ENCODE measurements at places on chromosomes 3 and 15.

GRCh38 chr3:48178072-48178471 is 10.1 kb downstream of the CDC25A start:
- no peak for DNase-seq

DNA sequence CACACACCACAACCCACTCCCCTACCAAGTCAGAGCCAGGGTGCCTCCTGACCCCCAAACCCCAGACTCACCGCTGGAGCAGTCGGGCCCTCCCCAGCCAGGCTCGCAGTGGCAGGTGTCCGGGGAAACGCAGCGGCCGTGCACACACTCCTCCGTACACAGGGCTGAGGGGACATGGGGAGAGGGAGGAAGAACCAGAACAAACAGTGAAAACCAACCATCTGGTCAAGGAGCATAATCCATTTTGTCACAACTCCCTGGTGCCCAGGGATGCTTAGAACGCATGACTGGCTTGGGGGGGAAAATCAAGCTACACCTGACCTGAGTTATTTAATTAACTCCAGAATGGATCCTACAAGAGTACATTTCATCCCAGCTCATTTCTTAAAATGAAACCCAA is 159.2 kb downstream of the MEGF11 start:
- DNase-seq, result no peak

GRCh38 chr15:37031198-37031597 is 69.2 kb downstream of the MEIS2 start:
- no peak for DNase-seq

DNA sequence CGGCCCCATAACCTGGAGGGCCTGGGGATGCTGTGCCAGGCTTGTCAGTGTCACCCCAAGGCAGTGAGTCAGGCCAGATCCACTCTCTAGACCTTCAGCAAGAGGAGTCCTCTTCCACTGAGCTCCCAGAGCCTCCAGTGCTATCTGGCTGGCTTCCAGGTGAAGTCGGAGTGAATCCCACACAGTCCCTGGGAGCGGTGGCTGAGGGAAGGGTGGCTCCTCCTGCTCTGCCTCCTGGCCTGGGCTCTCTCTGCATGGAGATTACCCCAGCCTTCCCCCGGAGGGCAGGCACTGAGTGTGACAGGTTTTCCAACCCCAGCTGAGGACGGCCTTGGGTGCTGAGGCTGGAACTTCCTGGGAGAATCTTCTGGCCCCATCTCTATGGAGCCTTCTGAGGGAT is 82.7 kb downstream of the EPHB1 start:
- no peak for DNase-seq

- no peak for DNase-seq
These were observed 1001.9 kb downstream of the ROBO1 start for GRCh38 chr3:78765671-78766485.

- DNase-seq, result no peak
These were observed 399.7 kb downstream of the VPS13C start for GRCh38 chr15:61660579-61660978.

DNA sequence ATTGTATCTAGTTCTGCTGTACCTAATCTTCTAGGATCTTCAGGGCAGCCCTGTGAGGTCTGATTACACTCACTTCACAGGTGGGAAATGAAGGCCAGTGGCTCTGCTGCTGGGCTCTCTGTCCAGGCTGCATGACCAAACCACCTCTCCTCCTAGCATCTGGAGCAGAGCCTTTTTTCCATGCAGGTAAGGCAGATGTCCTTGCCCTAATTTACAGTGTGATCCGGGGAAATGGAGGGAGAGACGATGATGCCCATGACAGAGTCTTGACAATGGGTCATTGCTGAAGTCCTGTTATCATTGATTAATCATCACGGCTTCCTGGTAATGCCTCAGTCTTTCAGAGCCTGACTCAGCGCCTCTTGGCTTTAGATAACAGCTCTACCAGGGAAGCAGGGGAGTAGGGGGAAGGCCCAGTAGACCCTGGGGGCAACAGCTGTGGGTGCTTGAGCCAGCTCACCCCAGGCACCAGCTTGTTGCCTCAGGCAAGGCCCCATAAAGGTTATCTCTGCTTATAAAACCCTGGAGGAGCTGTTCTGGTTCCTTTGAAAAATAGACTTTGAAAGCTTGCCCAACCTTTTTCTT is 153.4 kb downstream of the GABRG3 start:
- DNase-seq, result no peak

GRCh38 chr15:35078221-35078915 is 6.7 kb downstream of the NANOGP8 start:
- DNase-seq, result no peak

GRCh38 chr3:42705058-42705767 is 2.6 kb upstream of the HHATL start:
- no peak for DNase-seq

- no peak for DNase-seq
These were observed 62.1 kb upstream of the CCDC54 start for GRCh38 chr3:107315141-107315540.

DNA sequence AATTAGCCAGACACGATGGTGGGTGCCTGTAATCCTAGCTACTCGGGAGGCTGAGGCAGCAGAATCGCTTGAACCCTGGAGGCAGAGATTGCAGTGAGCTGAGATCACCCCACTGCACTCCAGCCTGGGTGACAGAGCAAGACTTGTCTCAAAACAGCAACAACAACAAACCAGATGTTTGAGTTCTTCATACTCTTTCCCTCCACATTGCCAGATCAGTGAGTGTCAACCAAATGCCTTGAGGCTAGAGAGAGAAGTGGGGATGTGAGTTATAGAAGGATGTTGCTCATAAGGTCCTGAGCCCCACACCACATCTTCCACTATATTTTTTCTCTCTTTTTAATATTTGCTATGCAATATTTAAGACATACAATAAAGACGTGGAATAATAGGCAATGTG is 19.8 kb downstream of the MAPKBP1 start:
- no peak for DNase-seq

DNA sequence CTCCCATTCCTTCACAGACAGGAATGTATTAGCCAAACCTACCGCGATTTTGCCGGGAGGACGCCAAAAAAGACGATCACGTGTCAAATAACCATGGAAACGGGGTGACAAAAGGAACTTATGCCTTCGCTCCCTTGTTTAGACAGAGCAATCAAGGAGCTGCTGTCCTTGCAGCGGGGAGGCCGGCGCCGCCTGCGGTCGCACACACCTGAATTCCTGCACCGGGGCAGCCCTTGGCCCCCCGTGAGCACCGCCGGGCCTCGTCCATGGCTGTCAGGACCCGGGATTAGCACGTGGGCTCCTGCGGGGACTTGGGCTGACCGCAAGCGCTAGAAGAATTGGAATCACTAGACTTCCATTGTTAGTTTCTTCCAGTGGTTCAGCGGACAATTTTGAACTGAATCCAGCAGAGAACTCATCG is 193.1 kb downstream of the SHQ1 start:
- DNase-seq, result no peak

GRCh38 chr15:25061808-25062550 is 107.2 kb downstream of the SNRPN start:
- no peak for DNase-seq

- no peak for DNase-seq
These were observed 87.6 kb downstream of the DPH6 start for GRCh38 chr15:35458176-35458856.

- DNase-seq, result no peak
These were observed 422.4 kb upstream of the ATP11B start for GRCh38 chr3:182370949-182371348.

DNA sequence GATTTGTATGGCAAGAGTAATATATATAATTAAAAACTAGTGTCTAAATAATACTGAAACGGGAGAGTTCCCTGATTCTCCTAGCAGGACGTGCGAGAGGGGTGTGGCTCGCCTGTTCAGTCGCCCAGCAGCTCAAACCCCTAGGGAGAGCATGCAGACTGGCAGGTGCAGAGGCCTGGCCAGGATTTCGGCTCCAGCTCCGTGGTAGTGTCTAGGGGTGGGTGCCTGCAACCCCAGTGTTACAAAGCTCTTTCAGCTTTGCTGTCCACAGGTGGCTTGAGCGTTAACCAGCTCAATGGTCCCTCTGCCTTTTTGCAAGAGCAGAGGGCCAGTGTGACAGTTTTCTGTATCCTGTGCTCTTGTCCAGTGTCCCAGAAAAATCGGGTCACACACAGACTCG is 226.6 kb downstream of the ALCAM start:
- DNase-seq, result no peak

GRCh38 chr3:79477242-79477641 is 290.6 kb downstream of the ROBO1 start:
- DNase-seq, result no peak

DNA sequence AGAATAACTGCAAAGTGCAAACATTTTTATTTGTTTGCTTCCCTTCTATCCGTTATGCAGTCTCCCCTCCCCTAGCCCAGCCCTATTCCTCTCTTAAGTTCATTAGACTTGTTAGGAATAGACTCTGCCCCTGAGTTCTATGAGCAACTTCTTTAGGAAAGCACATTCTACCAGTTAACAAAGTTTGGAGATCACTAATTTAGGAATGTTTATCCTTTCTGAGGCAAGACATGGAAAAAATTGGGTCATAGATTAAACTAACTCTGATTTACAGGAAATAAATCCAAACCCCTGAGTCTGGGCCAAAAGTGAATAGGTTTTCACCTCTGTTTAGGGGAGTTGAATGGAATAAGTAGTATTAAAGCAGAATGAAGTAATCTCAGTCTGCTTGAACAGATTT is 34.4 kb downstream of the C3orf80 start:
- DNase-seq, result no peak

GRCh38 chr3:84958495-84959469 is at the start of gene CADM2:
Gene CADM2 (plus strand): TSS chr3:84958989.
- peak; percentile 16 for DNase-seq

DNA sequence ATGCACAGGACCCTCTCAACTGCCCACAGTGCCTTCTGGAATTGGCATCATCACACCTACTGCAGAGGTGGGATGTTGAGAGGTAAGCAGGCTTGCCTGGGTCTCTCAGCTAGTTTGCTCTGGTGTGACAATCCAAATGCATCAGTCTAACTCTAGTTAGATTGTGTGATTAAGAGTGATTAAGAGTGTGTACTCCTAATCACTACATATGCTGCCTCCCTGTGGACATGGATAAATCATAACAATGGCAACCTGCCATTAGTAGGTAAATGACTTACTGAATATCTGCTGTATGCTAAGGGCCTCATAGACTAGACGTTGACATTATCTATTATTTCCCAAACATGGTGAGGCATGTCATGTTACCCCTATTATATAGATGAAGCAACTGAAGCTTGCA is 342.1 kb downstream of the OCA2 start:
- DNase-seq, result no peak

DNA sequence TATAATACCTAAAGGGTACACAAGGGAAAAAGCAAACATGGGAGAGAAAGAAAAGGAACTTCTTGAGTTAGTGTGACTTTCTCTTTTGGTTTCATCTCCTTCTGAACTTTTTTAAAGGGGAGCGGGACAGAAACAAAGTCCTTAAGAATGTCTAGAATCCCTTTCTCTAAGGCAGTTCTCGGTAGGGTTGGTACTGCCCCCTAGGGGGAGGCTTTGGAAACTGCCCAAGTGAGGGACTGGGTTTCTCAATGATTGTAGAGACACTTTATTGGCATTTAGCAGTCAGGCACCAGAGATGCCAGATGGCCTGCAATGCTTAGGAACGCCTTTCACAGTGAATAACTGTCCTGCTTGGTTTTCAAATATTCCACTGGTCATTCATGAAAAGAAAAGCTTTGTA is 172.7 kb downstream of the WDR72 start:
- no peak for DNase-seq

- no peak for DNase-seq
These were observed 445.1 kb downstream of the FOXP1 start for GRCh38 chr3:71138410-71138809.

- DNase-seq, result no peak
These were observed 87.8 kb downstream of the NCEH1 start for GRCh38 chr3:172622916-172623700.

GRCh38 chr3:194727435-194728128 is 41.9 kb downstream of the FAM43A start:
- DNase-seq, result no peak

- DNase-seq, result no peak
These were observed 55.0 kb upstream of the SNRPN start for GRCh38 chr15:24899795-24900194.

- no peak for DNase-seq
These were observed 2.0 kb upstream of the NFKBIZ start for GRCh38 chr3:101847328-101847727.

DNA sequence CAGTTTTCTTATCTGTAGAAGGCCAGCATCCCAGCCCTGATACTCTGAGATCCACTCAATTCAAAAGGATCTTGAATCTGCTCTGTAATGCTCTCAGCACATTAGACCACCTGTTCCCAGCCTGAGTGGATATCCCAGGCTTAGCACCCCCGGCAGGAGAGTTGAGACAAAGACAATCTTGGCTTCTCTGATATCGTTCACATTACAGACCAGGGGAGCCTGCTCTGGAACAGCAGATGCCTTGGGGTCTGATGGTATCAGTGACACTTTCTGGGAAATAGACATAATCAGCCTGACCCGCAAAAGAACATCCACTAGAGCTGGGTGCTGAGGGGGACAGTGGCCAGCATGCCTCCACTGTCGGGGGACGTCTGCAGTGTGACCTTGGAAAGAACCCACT is 70.6 kb downstream of the BDH1 start:
- no peak for DNase-seq

- DNase-seq, result no peak
These were observed 2.1 kb downstream of the CMC1 start for GRCh38 chr3:28243424-28244106.

DNA sequence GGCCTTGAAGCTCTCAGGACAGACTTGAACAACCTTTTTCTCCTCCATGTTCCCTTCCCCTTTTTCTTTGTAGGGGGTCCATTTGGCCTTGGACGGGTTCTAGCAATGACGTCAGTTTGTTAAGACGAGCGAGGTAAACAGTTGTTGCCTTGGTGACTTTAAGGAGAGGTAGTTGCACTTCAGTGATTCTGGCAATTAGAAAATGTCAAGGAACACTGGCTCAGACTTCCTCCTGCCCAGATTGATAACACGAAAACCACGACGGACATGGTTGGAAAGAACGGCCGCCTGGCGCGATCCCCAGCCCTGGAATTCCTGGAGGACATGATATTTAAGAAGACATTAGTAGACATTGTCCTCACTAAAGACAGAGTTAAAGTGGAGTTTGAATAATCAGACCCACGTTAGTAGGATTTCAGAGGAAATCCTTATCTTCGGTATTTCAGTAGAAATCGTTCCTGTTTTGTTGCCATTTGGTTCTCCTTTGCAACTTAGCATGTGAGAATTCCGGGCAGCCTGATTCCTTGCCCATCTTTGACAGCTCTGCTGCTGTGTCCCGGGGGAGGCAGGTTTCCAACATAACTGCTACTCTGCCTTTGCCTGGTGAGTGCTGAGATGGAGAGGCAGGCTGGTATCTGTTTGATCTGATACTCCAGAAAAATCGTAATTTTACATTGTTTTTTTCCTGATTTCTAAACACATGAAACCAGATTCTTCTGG is 87.3 kb downstream of the ST6GAL1 start:
- no peak for DNase-seq

DNA sequence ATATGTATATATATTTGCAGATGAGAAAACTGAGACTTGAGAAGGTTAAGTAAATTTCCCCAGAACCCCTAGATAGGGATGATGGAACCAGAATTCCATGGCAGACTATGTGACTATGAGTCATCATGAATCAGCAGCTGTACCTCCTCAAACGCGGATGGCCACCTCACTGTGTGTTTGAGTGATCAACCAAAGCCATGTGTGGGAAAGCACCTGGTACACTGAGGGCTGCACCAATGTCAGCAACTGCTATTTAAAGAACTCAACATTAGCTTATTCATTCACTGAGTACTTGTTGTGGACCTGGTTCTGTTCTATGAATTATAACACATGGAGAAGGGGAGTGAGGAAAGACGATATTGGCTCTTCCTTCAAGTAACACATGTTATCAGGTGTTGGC is 377.0 kb downstream of the GAP43 start:
- no peak for DNase-seq

GRCh38 chr15:80585544-80586018 is 109.5 kb upstream of the ABHD17C start:
- DNase-seq, result no peak

Measured in cortex of kidney (tissue), 1 donor.